Activated naive CD4-positive, alpha-beta T cell treated with anti-CD3 and anti-CD28 coated beads, Interleukin-2, amount 50 U/mL, for 72 hours (primary cell): ENCODE measurements at places on chromosomes 6 and 20. TPM values are rescaled to one million over a fixed set of nuclear protein-coding genes. Genes with fewer than 3 reads are reported as not detected.

- no peak for DNase-seq
These were observed 219.5 kb downstream of the BTBD9 start for GRCh38 chr6:38420207-38420606.

- no peak for DNase-seq
These were observed 17.0 kb downstream of the RPS6KA2 start for GRCh38 chr6:166610069-166610468.

DNA sequence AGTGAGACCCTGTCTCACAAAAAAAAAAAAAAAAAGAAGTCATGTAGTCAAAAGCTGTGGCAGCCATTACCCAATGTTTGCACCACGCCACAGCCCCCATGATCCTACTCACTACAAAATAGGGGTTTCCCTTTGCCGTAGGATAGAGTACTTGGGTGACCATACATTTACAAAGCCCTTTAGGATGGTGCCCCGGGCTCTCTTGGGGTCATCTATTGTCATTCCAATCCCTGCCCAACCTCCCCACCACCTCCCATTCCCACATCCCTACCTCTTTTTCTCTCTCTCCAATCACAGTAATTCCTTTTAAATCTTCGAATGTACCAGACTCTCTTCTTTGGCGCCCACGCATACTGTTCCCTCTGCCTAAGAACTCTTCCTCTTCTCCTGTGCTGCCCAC is 74.6 kb downstream of the KIAA0319 start:
- DNase-seq = no peak

Gene PLCB4
- total RNA-seq = not detected

Gene GCNT2
- 0.82 TPM for total RNA-seq
